Esophagus mucosa (tissue), 1 donor: ENCODE measurements at places on chromosomes 2 and 18. TPM values are rescaled to one million over a fixed set of nuclear protein-coding genes. Genes with fewer than 3 reads are reported as not detected.

The FSIP2 gene
- total RNA-seq = 0.24 TPM

The RTKN gene
- total RNA-seq = 18.3 TPM

The C2orf92 gene
- 1.7 TPM for total RNA-seq

The APCDD1 gene
- 42.2 TPM for total RNA-seq

The MEP1B gene
- not detected for total RNA-seq

The GRHL1 gene
- total RNA-seq = 123 TPM

The CAVIN2 gene
- total RNA-seq = 8.7 TPM

The SPDYA gene
- total RNA-seq = 0.92 TPM

The RNPEPL1 gene
- 44.6 TPM for total RNA-seq

The TEKT4 gene
- total RNA-seq = not detected

The HOXD13 gene
- total RNA-seq = not detected

- no peak for ATAC-seq
Observed at GRCh38 chr2:46163098-46163430, 134.1 kb upstream of the EPAS1 start.

DNA sequence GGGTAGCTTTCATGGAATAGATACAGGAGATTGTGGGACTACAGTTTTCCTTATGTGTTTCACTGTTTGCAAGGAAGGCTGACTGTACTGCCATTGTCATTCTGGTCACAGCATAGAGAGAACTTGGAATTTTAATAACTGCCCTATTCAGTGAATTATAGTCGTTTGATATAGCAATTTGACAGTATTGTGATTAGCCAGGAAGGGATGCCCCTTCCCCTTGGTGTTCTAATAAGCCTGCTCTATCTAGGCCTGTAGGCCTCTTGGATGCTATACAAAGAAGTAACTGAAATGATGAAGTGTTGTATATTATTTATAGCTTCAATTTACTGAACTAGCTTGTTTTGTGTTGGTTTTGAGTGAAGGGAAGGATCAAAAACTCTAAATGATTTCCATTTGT is 528.6 kb upstream of the CDH2 start:
- ATAC-seq = no peak

GRCh38 chr2:216114714-216115531 is 5.8 kb downstream of the XRCC5 start:
- ATAC-seq = peak; percentile 98

DNA sequence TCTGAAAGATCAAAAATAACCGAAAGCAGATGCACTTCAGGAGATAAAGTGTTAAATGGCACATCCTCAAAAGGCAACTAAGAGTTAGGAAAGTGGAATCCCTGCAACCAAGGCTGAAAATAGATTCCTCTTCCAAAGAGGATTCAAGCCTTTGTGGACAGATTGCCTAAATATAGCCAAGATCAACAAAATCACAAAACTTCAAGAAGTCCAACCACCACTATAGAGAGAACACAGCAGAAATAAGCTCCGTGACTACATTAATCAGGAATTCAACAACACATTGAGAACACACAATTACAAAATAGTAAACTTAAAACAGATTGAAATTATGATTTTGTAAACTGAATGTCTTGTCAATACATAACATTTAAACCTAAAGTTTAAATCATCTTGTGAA is 165.7 kb downstream of the LNPK start:
- no peak for ATAC-seq

GRCh38 chr2:33011373-33011772 is 64.6 kb downstream of the LTBP1 start:
- no peak for ATAC-seq

DNA sequence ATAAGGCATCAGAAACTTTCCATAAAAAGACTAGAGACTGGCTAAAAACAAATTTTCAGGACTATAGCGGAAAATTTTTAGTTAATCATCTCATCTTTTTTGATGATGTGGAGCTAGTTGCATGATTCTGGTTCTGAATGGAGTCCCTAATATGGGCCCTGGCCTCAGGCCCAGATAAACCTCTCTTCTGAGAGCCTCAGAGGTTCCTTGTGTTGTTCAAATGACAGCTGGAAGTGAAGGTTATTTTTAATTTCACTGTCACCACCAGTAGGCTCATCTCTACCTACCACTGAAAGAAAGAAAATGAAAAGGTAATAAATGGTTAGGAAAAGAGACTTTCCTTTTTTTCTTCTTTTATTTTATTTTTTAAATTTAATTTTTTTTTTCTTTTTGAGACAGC is 75.9 kb downstream of the EVA1A start:
- ATAC-seq = no peak

DNA sequence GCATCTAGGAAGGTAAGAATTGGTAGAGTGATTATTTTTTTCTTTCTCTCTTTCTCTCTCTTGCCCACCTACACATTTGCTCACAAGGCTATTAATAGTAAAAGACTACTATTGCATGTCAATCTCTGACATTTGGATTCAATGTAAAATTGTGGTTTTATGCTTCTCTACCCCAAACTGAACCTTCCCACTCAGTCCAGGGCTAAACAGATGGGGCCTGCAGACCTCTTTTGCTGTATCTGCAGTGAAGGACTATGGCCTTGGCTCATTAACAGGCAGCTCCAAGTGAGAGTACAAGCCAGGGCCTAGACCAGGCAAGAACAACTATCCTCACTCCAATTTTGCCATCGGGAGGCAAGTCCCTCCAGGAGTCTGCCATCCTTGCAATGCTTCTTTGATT is 68.3 kb upstream of the ARL4C start:
- no peak for ATAC-seq

DNA sequence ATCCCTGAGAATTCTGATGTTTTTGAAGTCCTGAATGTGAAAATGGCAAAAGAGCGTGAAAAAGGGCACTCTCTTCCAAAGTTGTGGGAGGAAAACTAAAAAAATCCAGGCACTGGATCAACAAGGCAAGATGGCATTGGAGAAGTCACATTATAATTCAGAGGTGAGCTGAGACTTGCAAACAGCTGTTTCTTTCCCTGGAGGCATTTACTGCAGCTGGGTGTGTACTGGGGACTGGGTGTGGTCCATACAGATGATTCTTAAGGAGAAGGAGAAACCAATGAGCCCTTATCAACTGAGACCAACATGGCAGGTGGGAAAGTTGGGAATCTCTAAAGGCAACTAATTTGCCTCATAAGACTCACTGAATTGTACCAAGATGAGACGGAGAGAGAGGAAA is 313.9 kb downstream of the TRIB2 start:
- no peak for ATAC-seq

GRCh38 chr2:222483513-222484039 is 59.2 kb downstream of the SGPP2 start:
- no peak for ATAC-seq

DNA sequence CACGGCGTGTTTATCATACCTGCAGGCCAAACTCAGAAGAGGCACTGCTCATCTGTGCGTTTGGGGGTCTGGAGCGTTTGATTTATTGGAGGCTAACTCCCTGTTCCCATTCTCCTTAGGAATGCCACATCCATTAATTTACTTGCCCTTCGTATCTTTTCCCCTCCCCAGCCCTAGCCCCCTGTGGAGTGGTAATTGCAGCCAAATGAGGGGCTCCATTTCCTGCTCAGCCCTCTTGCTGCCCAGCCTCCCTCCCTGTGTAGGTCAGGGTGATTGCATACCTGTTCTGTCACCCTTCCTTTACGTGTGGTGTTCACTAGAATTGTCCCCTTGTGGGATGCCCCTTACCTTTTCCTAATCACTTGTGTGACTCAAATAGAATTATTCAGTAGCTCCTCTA is 120.4 kb downstream of the MAP3K20 start:
- no peak for ATAC-seq

DNA sequence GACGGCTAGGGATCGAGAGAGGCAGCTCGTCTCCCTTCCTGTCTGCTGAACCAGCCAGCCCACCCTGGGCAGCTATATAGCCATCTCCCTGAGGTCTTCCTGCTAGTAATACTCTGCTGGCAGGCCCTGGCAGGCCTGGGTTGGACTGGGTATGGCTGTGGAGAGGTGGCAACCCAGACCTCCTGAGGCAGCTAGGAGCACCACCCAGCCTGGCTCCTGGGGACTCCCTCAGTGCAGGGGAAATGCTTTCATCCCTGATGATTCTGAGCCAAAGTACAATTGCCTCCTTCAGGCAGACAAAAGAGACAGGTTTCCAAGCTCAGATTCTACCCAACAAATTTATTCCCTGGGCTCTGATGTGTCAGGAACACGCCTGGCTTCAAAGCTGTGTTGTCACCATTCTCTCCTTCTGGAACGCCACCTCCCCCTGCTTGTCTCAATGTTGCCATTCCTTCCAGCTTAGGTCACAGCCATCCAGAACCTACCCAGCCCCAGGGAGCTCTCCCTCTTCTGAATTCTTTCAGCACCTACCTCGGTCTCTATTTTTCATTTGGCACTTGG is 4.7 kb upstream of the DNAJB2 start:
- peak; percentile 53 for ATAC-seq

DNA sequence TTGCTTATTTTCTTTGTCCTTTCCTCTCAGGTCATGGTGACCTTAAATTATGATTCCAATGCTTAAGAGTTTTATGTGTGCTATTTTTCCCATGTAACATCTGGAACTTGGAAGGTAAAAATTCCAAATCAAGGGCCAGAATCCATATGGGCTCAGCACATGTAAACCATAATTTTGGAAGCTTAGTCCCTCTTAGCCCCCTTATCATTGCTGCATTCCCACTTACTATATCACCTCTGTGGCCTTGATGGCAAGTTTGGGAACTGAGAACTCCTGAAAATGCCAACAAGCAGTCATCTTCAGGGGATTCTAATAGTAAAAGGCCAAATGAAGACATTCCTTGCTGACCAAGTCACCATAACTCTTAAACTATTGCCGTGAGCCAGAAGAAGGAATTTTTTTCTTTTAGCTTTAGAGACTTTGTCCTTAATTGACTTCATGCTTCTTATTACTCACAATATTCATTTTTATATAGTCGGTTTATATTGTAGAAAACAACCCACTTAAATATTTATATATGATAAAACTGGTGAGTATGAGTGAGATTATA is 251.4 kb downstream of the SLC8A1 start:
- ATAC-seq = no peak

- ATAC-seq = peak; percentile 59
Observed at GRCh38 chr2:234165421-234165820, 114.9 kb downstream of the SPP2 start.

- peak; percentile 83 for ATAC-seq
Observed at GRCh38 chr2:11753452-11753885, 7.0 kb downstream of the LPIN1 start.

- peak; percentile 98 for ATAC-seq
Observed at GRCh38 chr2:111946294-111947114, 48.1 kb downstream of the MERTK start.

DNA sequence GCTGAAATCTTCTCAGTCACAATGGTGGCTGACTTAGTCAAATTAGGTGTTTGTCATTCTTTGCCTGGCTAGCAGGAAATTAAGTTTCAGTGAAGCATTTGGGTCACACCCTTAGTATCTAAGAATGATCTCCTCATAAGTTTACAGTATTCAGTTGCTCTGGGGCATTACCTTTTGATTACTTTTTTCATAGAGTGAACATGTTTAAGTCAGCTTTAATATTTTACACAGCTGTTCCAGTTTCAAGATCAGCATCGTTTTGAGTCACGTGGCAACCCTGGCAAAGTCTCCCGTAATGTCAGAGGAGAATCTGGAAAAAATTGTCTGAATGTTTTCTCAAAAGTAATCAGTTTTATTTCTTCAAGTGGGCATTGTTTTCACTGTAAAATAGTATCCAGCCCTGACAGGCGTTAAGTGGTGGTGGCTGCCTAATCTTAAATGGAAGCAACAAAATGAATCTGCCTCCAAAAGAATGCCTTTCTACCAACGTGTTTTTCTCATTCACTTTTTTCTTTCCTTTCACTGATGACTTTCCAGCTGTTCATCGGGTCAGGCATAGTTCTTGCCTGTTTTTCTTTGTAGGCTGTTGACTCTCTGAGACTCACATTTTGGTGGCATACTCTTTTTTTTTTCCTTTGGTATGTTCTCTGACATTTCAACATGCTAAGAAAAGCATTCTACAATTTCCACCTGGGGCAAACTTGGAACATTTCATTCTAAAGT is 319.6 kb upstream of the TCF4 start:
- ATAC-seq = peak; percentile 68

DNA sequence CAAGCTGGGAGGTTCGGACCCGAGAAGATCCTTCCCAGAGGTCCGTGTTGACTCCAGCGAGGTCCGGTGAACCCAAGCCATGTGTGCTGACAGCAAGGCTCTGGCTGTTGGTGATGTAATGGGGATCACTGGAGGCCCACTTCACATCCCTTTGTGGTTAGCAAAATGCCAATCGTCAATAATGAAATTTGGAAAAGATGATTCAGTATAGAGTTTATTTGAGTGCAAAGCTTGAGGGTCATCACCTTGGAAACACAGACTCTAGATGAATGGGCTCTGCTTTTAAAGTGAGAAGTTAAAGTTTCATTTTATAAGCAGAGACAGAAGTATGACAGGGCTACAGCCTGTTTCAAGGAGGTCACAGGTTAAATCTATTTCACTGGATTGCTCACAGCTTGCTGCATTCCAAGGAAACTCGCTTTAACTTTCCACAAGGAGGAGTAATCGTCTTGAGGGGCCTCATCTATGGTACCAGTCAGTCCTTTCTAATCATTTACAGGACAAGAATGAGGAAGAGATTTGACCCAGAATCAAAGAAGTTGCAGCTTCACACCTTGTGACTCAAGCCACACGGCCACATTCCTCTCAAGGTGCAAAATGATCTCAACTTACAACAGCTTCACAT is 140.5 kb downstream of the TPO start:
- ATAC-seq = peak; percentile 31

DNA sequence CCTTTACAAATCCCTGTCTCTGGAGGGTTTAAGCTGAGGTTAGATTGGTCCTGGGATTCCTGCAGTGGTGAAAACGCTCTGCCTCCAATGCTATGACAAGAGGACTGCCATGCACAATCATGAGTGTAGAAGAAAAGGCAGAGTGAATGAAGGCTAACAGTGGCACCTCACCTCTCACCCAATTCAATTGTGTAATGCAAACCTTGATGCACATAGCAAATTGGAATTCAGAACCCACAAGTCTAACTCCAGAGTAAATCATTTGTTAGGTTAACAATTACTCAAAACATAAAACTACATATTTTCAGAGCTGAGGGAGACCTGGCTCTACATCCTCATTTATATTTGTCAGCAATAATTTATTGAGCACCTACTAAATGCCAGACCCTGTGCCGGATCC is 1.8 kb downstream of the TGFBRAP1 start:
- no peak for ATAC-seq

- ATAC-seq = peak; percentile 95
Observed at GRCh38 chr2:28172114-28172898, 220.4 kb upstream of the FOSL2 start.

DNA sequence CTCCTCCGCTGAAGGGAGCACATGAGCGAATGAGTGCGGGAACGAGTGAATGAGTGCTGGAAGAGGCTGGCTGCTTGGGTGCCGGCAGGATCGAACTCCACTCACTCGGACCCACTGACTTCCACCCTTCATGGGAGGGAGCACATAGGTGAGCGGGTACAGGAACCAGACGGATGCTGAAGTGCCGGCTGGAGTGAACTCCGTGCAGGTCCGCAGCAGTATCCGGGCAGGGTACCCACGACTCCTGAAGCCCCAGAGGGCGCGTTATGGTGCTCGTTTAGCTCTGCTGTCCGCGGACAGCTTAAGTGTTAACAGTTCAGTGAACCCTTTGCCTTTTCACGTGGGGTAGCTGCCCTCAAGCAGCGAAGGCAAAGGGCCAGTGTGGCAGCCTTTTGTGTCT is 23.2 kb downstream of the RPRM start:
- no peak for ATAC-seq

- ATAC-seq = no peak
Observed at GRCh38 chr2:176780348-176780747, 432.2 kb upstream of the HNRNPA3 start.

- no peak for ATAC-seq
Observed at GRCh38 chr2:134707330-134707676, 11.5 kb downstream of the TMEM163 start.

- peak; percentile 95 for ATAC-seq
Observed at GRCh38 chr2:119387381-119388129, 20.8 kb downstream of the DBI start.

GRCh38 chr2:8004250-8004681 is 677.6 kb upstream of the ID2 start:
- ATAC-seq = no peak
